ENCODE measurements at places on chromosomes 13 and 19.

DNA sequence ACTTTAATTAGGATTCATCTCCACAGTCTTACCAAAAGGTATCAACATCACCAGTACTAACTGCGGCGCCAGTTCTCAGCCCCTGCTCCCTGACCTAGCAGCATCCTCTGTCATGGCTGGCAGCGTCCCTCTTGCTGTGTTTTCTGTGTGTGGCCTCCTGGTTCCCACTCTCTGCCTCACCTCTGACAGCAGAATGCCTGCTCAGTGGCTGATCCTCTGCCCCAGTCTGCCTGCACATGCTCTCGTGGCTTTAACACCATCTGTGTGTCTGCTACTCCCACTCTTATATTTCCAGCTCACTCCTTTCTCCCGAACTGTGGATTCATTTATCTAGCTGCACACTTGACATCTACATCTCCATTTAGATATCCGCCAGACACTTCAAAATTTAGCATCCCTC lies 341.5 kb downstream of the MTUS2 start:
- H3K4me1 ChIP-seq = no peaks in the 10 kb centered on the region
- peaks cover 5% of the 10 kb centered on the region for H3K27me3 ChIP-seq
- no peaks in the 10 kb centered on the region for H3K36me3 ChIP-seq
- no peak overlapping the region for H3K27ac ChIP-seq

GRCh38 chr19:14474827-14475226 lies 327 bp downstream of the PTGER1 start:
- DNase-seq = no peak
- peak overlapping the region; percentile 15 for H3K27ac ChIP-seq
- H3K4me3 ChIP-seq = peak overlapping the region; percentile 36
- peaks cover 44% of the 10 kb centered on the region for H3K4me1 ChIP-seq

DNA sequence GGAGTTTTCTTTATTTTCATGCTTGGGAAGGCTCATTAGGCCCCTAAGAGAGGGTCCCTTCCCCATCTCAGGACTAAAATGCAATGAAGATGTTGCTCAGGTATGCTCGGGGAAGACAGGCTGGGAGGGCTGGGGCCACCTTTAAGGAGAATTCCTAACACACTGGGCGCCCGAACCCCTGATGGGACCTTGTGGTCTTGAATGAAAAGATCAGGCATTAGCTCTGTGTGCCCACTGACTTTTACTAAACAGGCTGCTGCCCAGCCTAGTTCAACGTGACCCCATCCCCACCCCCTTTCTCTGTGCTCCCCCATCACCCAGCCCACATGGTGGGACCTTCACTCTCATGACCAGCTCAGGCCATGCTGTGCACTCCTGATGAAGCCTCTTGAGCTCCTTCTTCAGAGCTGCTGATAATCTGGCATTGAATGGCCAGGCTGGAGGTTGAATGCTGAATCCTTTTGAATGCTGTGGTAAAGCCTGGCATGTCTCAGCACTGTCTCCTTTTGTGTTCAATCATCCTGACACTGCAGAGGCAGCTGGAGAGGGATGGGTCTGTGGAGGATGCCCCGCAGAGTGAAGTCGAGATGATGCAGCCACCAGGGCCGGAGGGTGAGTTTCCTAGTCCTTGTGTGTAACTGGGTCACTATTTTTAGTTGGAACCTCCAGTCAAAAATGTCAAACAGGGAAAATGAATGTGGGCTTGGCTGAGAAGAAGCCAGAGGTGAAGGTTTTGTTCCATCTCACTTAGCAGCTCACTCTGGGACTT lies 209.1 kb downstream of the UQCRFS1 start:
- no peaks in the 10 kb centered on the region for H3K4me1 ChIP-seq
- DNase-seq = no peak
- H3K27ac ChIP-seq = no peak overlapping the region
- no peaks in the 10 kb centered on the region for H3K36me3 ChIP-seq
- no peak overlapping the region for H3K4me3 ChIP-seq

DNA sequence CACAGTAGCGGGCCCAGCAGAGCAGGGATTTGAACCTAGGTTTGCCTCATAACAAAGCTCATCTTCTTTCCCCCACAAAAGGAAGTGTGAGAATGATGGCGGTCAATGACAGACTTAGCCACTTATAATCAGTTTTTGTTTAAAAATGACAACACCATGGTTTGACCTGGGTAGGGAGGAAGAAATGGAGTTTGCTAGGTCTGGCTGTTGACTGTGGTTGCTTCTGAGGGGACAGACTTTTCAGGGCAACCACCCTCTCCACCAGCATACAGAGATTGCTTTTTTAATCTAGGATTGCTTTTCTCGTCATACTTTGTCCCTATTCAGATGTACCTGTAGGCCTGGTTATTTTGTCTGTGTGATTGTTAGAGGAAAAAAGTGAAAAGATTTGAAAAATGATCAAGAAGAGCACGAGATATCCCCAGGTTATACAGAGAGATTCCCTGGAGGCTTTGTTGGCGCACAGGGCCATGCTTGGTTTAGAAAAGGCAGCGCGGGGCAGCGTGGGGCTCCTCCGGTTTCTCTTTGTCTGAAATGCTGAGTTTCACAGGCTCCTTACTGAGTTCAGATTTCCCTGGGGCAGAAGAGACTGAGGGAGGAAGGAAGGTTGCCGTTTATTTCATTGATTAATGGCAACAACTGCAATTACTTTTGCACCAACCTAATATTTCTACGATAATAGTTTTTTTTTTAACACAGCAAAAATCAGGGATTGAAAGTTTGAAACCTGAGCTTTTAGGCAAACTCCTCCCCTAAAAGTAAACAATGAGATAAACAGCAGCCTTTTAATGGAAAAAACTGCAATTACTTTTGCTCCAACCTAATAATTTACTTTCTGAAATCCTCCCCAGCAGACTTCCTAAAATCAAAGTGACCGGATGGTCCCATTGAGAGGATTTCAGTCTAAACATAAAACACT lies 97.0 kb upstream of the RNF113B start:
- H3K4me3 ChIP-seq = peak overlapping the region; percentile 4
- no peak for DNase-seq
- no peaks in the 10 kb centered on the region for H3K27me3 ChIP-seq
- no peaks in the 10 kb centered on the region for H3K36me3 ChIP-seq

GRCh38 chr13:98033277-98034247 lies 80.1 kb downstream of the IPO5 start:
- H3K27ac ChIP-seq = no peak overlapping the region
- no peaks in the 10 kb centered on the region for H3K36me3 ChIP-seq
- DNase-seq = no peak

DNA sequence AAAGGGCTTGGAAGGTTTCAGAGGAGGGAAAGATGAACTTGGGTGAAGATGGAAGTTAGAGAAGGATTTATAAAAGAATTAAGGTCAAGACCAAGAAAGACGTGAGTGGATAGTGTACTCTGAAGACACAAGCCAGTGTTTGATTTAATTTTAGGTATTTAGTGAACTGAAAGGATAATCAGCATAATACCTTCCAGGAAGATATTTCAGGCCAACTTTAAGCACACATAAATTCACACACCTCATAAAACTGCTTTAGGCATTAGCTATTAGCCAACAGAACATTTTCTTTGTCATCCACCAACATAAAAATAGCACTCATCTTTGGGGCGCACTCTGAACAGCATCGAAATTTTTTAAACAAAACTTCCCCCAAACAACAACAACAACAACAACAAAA lies 71.7 kb upstream of the CSNK1A1L start:
- no peak overlapping the region for H3K4me3 ChIP-seq
- H3K27ac ChIP-seq = peak overlapping the region; percentile 8
- H3K36me3 ChIP-seq = no peaks in the 10 kb centered on the region
- H3K4me1 ChIP-seq = peaks cover 38% of the 10 kb centered on the region
- H3K27me3 ChIP-seq = no peaks in the 10 kb centered on the region

DNA sequence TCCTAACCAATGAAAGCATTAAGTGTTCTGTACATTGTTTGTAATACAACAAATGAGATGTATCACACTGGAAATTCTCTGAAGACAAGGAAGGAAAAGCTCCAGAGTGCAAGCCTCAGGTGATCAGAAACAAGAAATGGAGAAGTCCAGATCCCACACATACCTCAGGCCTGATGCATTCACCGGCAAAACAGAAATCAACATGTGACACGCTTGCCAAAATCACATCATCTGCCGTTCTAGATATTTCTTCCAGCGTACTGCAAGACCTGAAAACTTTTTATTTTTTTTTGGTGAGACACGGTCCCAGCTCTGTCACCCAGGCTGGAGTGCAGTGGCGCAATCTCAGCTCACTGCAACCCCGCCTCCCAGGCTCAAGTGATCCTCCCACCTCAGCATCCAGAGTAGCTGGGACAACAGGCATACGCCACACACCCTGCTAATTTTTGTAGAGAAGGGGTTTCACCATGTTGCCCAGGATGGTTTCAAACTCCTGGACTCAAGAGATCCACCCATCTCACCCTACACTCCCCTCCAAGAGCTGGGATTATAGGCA lies 48.6 kb downstream of the FOXO1 start:
- no peak for DNase-seq
- no peak overlapping the region for H3K4me3 ChIP-seq
- peaks cover 54% of the 10 kb centered on the region for H3K4me1 ChIP-seq
- H3K36me3 ChIP-seq = peaks cover 1% of the 10 kb centered on the region

DNA sequence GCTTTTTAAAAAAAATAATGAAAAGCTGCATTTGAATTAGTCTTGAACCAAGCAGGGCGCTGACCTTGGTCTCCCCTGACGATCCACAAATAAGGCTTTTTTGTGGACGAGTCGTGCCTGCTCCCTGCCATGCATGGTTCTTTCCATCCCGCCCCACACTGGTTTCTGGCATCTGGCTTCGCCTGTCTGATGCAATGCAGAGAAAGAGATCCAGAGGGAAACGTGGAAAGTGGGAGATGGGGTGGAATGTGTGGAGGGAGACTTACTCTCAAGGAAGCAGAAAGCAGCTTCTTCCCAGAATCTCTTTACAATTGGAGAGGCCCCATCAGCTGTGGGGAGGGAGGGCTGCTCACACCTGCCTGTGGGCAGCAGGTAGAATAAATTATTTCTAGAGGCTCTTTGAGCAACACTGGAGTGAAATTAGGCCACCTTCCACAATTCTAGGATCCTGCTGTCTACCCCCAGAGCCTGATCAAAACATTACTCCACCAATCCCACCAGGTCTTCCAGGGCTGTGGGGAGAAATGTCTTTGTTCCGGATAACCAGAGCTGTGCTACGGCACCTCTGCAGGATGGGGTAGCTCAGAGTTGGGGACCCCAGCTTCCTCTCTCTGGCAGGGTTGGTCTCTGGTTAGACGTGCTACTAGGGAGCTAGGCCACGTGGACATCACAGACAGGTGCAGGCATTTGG lies 183.5 kb downstream of the UQCRFS1 start:
- H3K27me3 ChIP-seq = peaks cover 3% of the 10 kb centered on the region
- H3K4me1 ChIP-seq = no peaks in the 10 kb centered on the region
- H3K4me3 ChIP-seq = no peak overlapping the region
- no peak overlapping the region for H3K27ac ChIP-seq

DNA sequence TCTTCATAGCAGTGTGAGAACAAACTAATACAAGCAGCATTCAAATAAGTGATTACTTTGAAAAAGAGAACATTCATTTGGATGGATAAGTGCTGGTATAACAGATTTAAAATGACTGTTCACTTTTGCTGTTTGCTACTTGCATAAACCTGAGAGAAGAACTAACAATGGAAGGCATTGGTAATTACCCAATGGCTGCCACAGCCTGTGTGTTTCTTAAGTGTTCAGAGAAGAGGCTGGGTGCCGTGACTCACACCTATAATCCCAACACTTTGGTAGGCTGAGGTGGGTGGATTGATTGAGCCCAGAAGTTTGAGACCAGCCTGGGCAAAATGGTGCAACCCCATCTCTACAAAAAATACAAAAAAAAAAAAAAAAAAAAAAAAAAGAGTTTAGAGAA lies 4.9 kb upstream of the TEX26 start:
- no peak overlapping the region for H3K27ac ChIP-seq
- peaks cover 72% of the 10 kb centered on the region for H3K4me1 ChIP-seq
- H3K4me3 ChIP-seq = no peak overlapping the region
- no peaks in the 10 kb centered on the region for H3K27me3 ChIP-seq
- no peak for DNase-seq
- no peaks in the 10 kb centered on the region for H3K36me3 ChIP-seq

GRCh38 chr13:79497064-79497463 lies 16.1 kb downstream of the NDFIP2 start:
- H3K27ac ChIP-seq = no peak overlapping the region
- DNase-seq = no peak
- peaks cover 22% of the 10 kb centered on the region for H3K36me3 ChIP-seq
- no peaks in the 10 kb centered on the region for H3K27me3 ChIP-seq
- H3K4me3 ChIP-seq = no peak overlapping the region
- H3K4me1 ChIP-seq = peaks cover 39% of the 10 kb centered on the region

DNA sequence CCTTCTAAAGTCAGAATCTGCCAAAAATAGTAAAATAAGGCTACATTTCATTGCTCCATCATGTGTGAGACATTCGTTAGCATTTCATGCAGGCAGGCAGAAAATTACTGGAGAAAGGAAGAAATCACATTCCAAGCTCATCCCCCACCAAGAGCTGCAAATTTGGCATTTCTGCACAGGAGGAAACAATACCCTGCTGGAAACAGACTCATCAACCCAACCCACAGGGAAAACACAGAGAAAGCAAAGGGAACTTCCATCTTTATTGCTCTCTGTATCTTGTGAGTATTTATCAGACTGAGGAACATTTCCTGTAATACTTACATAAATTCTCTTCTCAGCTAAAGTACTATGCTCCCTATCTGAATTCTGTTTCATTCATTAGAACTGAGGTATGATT lies 95.7 kb downstream of the KCTD12 start:
- peaks cover 23% of the 10 kb centered on the region for H3K4me1 ChIP-seq
- H3K36me3 ChIP-seq = no peaks in the 10 kb centered on the region
- no peak overlapping the region for H3K4me3 ChIP-seq
- no peak for DNase-seq
- no peaks in the 10 kb centered on the region for H3K27me3 ChIP-seq

GRCh38 chr19:29945433-29945832 lies 3.4 kb downstream of the URI1 start:
- H3K27me3 ChIP-seq = peaks cover 6% of the 10 kb centered on the region
- H3K4me3 ChIP-seq = peak overlapping the region; percentile 4
- DNase-seq = no peak

DNA sequence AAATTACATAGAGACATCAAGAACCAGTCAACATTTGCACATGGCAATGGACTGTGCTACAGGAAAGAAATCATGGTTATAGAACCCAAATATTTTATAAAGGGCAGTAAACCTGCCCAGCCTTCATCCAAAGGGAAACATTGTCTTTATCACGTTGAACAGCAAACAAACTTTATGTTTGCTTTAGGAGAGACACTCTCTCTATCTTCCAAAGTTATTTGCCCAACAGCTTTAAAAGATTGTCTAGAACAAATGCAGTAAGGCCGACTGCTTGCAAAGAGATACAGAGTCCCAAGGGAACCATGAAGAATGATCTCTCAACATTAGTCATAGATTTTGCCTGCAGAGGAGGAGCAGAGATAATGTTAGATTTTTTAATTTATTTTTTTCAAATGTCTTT lies 1323.5 kb upstream of the SLC10A2 start:
- peaks cover 20% of the 10 kb centered on the region for H3K36me3 ChIP-seq
- H3K27me3 ChIP-seq = no peaks in the 10 kb centered on the region
- no peak overlapping the region for H3K27ac ChIP-seq
- no peak for DNase-seq
- no peaks in the 10 kb centered on the region for H3K4me1 ChIP-seq
- H3K4me3 ChIP-seq = no peak overlapping the region

DNA sequence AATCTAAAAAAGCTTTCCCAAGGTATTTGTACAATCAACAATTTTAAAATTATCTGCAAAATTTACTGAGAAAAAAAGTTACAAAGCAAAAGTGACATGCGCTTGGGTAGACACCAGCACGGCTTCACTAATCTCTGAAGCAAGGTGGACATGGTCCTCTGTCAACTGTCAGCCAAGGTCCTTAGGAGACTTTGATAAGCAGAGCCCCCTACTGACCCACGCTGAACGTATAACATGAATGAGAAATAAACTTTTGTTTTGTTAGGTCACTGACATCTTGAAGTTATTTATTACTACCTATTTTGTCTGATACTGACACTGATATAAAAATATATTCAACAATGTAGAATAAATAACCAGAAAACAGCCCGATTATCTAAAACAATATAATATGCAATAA lies 100.7 kb upstream of the OBI1 start:
- no peaks in the 10 kb centered on the region for H3K4me1 ChIP-seq
- H3K27me3 ChIP-seq = peaks cover 40% of the 10 kb centered on the region
- no peaks in the 10 kb centered on the region for H3K36me3 ChIP-seq
- no peak overlapping the region for H3K4me3 ChIP-seq
